ENCODE measurements at places on chromosomes 12 and 14. TPM values are rescaled to one million over a fixed set of nuclear protein-coding genes. Genes with fewer than 3 reads are reported as not detected.
A peak's percentile ranks its signal among the peaks of the same experiment; 100 is the strongest.

The ZFC3H1 gene
- 36.6 TPM for total RNA-seq

DNA sequence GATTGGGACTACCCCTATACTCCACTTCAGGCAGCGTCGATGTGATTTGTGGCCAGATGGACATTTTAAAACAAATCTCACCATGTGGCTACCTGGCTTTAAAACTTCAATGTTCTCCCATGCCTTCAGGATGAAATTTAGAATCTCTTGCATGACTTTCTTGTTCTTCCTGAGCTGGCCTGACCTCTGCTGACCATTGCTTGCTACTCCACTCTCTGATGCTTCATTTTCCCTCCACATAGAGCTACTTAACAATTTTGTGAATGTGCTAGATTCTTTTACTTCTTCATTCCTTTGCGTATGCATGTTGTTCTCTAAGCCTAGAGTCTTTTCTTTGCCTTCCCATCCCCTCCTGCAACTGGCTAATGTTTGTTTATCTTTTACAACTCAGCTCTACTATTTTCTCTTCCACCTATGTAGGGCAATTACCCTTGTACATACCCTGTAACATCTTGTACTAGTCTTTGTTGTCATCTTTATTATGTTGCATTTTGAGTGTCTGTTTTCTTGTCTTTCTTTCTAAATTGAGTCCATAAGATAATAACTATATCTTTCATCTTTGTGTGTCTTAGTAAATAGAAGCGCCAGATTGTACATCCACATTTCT lies 41.2 kb downstream of the YLPM1 start:
- peak; percentile 79 for DNase-seq

GRCh38 chr12:26327975-26328644 lies 132.7 kb downstream of the SSPN start:
- DNase-seq = no peak

GRCh38 chr14:43249591-43249990 lies 1257.5 kb downstream of the FSCB start:
- no peak for DNase-seq

DNA sequence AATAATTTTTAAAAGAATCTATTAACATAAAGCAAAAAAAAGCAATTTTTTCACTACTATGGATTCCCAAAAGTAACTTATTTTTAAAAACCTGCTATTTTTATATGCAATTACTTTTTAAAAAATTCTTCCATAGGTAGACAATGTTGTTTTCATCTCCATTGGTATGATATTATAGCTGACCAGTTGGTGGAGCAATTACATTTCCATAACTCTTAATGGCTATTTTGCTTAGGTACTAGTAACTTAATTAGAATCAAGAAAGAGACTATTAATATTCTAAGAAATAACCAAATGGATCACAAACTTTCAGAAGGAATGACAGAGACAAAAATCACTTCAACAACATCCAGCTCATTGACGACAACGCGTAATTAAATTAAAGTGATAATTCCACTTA lies 64.7 kb upstream of the PTCSC3 start:
- DNase-seq = no peak
